ENCODE measurements at places on chromosomes 1 and 21.

DNA sequence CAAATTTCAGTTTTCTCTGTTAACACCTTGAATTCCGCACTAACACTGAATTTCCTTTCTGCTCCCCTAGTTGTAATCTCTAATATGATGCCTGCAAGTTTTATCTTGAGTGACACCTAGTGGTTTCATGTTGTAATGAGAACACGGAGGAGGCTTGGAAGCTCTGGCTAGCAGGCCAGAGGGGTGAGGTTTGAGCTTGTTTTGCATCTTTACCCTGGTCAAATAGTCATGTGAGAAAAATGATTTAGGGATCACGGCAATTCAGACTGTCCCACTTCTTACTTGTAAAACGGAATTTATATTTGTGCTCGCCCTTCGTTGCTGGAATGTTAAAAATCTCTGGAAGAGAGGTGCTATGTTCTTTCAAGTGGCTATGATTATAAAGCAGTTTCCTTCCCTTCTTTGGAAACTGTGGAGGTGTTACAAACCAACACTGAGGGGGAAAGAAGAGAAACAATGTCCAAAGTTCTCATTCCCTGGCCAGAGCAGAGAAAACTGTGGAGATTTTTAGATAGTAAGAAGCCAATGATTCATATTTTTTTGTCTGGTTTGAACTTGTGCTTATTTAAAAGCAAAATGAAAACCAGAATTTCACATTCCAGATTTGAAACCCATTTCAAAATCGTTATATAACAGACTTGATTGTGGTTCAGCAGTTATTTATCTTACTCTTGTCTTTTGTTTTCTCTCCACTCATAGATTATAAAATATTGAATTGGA is 5.3 kb upstream of the MROH9 start:
- no peak for DNase-seq

GRCh38 chr1:24735156-24735508 is 10.1 kb upstream of the CLIC4 start:
- no peak for DNase-seq

- DNase-seq = no peak
Observed at GRCh38 chr1:21381354-21381753, 58.6 kb upstream of the NBPF3 start.

- DNase-seq = no peak
Observed at GRCh38 chr1:47867438-47868347, 129.5 kb downstream of the TRABD2B start.

DNA sequence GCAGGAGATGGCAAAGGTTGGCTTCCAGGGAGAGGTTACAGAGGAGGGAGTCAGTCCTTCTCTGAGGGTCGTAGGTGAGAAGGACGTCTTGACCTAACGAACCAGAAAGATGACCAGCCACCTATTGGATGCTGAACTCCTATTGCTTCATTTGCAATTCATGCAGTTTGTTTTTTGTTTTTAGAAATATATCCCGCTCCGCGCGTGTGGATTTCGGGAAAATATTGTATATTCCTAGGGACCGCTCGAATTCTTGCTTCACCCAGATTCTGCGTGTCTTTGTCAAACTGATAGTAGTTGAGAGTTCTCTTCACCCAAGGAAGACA is 564 bp downstream of the DISP1 start:
- no peak for DNase-seq

GRCh38 chr1:96962751-96963211 is 241.2 kb downstream of the PTBP2 start:
- no peak for DNase-seq

- no peak for DNase-seq
Observed at GRCh38 chr21:38815060-38815405, 9.3 kb downstream of the ETS2 start.

DNA sequence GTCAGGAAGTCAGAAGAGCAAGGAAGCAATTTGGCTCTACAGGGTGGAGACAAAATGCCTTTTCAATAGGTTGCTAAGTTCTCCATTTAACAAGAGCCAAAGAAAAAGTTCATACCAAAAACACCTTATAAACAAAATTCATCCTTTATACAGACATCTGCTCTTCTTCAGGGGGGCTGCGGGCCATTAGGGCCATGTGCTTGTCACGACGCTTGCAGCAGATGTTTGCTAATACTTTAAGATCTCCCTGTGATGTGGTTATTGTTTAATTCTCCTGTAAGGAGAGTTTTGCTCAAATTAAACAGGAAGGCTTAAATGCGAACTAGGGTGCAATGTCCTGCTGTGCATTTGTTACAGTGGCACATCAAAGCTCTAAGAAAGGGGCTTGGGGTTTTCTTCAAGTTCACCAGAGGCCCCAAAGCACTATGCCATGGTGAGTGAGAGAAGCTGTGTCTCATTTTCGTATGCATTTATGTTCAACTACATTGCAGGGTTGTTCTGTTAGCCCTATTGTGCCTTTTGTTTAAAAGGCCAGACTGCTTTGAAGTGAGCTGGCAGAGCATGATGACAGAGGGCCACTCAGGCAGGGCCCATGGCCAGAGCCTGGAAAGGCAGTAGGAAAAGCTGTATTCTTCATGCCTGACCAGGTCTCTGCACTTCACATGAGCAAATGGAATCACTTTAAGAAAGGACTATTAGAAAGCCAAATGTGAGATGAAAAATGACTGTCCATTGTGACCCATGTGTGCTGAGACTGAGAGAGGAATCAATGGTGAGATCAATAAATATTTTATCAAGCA is 24.8 kb upstream of the NTPCR start:
- no peak for DNase-seq

GRCh38 chr1:163845279-163845678 is 523.5 kb downstream of the NUF2 start:
- DNase-seq = no peak

GRCh38 chr1:41779360-41779759 is 139.4 kb downstream of the HIVEP3 start:
- no peak for DNase-seq

GRCh38 chr1:31405578-31406245 is 7.3 kb upstream of the SERINC2 start:
- DNase-seq = no peak

DNA sequence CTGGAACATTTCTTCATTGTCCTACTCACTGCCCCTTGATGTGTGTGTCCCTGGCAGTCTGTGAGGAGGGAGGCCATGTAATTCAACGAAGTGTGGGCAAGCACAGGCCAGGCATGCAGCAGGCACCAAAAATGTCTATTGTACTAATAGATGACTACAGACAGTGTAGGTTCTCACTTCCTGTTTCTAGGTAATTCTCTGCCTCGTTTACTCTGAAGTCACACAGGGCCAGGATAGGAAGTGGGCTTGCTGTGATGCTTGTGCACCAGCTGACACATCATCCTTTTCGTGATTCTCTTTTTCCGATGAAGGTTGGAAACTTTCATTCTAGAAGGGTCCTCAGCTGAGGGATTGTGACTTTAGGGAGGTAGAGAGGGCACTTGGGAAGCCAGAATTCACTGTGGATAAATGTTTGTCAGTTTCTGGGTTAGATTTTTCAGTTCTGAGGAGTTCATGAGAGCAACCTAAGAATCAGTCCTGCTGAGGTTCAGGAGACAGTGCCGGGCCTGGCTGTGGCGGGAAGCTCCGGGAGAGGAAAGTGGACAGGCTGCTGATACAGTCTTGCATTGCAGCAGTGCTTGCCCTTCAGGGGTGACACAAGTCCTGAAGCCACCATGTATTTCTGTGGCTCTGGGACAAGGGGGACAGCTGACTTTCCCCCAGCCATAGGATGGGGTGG is 4.3 kb upstream of the CSF1 start:
- DNase-seq = peak; percentile 50

DNA sequence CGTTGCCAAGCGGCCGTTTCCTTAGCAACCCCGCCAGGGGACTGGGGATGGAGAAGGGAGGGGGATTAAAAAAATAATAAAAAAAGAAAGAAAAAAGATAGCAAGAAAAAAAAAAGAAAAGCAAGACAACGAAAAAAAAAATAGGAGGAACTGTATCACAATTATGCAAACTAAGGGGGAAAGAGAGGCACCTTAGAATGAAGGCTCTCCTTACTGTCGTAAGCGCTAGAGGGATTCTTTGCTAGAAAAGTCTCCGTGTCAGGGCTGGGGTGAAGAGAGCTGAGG is 625 bp upstream of the NEGR1 start:
- DNase-seq = no peak

DNA sequence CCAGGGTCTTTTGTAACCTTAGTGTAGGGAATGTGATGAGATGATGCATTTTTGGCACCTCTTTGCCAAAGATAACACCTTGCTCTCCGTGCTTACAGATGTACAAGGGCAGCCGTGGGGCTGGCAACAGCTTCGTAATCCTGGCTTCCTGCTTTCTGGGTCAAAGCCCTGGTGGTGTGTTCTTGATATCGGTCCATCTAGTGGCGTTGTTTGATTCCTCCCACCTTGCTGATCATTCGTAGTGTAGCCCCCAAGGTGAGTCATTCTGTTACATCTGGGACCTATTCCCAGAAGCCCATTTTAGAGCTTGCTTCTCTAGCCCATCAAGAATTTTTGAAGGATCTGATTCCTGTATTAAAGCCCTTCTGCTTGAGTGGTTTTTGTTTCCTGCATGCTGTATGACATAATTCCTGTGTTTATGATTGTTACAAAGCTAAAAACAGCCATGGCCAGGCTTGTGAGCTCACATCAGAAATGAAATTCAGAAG is 7.0 kb upstream of the CCT8 start:
- no peak for DNase-seq

- no peak for DNase-seq
Observed at GRCh38 chr1:229848752-229849677, 218.0 kb upstream of the GALNT2 start.

- no peak for DNase-seq
Observed at GRCh38 chr1:54238353-54239034, 38.5 kb downstream of the MRPL37 start.

- DNase-seq = no peak
Observed at GRCh38 chr1:177054542-177054941, 110.0 kb downstream of the ASTN1 start.

GRCh38 chr1:230549625-230550024 is 92.7 kb upstream of the COG2 start:
- no peak for DNase-seq

DNA sequence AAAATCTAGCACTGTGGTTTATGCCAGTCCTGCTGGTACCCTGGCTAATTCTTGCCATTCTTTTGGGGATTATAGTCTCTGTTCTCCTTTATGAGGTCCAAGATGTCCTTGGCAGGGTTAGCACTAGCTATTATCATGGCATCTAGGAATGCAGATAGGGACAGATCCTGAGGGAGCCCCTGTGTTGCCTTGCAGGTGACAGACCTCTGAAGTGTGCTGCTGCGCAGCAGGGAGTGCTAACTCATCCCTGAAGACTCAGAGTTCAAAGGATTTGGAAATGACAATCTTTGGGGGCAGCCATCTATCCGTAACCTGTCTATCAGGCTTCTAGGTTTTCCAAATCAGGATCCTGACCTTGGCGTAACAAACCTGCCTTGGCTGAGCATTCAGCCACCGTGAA is 16.3 kb downstream of the ZFYVE9 start:
- no peak for DNase-seq

GRCh38 chr1:242787968-242788367 is 263.5 kb upstream of the PLD5 start:
- DNase-seq = no peak

DNA sequence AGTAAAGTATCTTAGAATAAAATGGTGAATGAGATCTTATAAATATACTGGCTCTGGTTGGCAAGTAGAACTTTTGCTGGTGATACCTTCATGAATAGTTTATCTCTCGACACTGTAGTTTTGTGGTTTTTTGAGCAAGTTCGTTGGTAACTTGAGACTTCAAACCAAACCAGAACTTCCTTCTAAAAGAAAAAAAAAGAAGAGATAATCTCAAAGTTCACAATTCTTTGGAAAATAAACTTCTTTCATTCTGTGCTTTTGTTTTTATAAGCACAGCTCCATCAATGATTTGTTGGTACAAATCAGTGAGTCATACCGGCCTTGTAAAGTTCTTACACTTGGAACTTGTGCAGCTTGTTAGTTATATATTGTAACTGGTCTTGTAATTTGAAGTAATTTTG is 2.3 kb downstream of the HIPK1 start:
- DNase-seq = no peak

GRCh38 chr1:147627435-147628110 is 42.8 kb downstream of the ACP6 start:
- peak; percentile 35 for DNase-seq

DNA sequence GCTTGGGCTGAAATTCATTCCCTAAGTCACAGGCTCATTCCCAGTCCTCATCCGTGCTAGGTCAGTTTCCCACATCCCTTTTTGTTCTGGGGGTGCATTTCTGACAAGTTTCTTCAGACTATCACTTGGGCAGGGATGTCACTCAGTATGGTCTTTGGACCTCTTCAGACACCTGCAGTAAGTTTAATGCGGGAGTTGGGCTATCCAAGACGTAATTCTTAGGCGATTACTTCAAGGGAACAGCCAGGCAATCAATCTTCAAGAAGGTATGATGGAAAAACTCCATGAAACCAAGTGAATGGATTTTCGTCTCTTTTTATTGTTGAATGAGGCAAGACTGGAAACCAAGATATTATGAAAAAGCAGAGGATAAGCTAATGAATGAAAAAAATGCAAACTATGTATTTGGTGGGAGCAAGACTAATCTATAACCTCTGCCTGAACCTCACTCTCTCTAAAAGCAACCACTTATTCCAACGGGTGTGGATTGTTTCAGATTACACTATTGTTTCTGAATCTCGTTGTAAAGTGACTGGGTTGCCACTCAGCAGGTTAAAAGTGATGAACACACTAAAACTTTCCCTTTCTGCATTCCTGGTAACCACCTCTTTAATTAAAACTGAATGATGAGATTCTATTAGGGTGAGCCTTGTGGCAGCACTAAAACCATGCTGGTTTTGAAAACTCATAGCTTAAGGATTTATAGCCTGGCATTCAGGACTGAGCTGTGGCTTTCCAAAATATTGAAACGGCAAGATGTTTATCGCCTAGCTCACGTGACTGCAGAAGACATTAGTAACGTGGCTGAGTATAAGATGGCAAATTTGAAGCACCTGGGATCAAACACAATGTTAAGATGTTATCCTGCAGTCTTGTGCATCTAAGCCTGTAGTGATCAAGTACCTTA is 1.1 kb downstream of the RASAL2 start:
- DNase-seq = no peak

- DNase-seq = no peak
Observed at GRCh38 chr1:113983391-113983790, 4.1 kb downstream of the OLFML3 start.

GRCh38 chr1:162470216-162470615 is 27.4 kb upstream of the UHMK1 start:
- DNase-seq = no peak

GRCh38 chr1:74731399-74732052 is 1.3 kb downstream of the CRYZ start:
- DNase-seq = no peak

- DNase-seq = no peak
Observed at GRCh38 chr1:228215663-228216116, 7.8 kb downstream of the OBSCN start.

- no peak for DNase-seq
Observed at GRCh38 chr1:2212532-2213491, 15.3 kb upstream of the SKI start.

GRCh38 chr1:151908228-151908691 is 1.1 kb downstream of the THEM4 start:
- DNase-seq = no peak

DNA sequence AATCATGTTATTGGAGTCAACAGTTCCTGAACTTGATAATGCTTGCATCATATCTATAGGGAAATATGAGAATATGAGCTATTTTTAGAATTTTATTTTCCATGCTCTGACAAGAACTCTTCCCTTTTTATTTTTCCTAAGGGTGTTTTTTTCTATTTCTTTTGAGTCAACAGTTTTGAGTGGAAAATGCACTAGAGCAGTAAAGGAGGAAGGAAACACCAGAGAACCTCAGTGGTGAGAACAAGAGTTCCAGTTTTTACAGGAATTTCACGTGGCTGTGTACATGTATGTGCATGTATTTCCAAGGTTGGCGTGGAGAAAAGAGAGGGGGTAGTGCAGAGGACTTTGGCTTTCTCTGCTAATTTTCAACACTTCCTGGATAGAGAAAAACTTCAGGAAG is 63.6 kb upstream of the TNFSF18 start:
- no peak for DNase-seq
